Transverse colon (tissue), 4 donors: ENCODE measurements at places on chromosomes 12 and 14.

DNA sequence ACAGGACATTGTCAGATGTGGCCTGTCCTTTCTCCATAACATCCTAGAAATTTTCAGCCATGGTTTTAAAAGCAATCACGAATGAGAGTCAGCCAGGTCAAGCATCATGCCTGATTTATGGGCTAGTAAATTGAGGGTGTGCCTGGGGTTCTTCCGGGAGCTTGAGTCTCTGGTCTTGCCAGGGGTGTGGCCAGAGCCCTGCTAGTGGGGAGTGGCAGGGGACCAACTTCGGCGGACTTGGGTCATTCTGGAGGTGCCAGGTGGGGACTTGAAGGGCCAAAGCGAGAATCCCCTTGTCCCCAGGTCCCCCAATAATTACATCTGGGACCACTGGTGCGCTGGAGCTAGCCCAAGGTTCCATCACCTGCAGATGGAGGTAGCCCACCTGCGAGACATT, 5.7 kb downstream of the OTUB2 start:
- H3K36me3 ChIP-seq = no peaks in the 10 kb centered on the region
- H3K4me1 ChIP-seq = peaks cover 17% of the 10 kb centered on the region
- no peak overlapping the region for H3K4me3 ChIP-seq
- H3K27me3 ChIP-seq = no peaks in the 10 kb centered on the region
- H3K27ac ChIP-seq = no peak overlapping the region

GRCh38 chr12:26661399-26661798, 171.6 kb downstream of the ITPR2 start:
- no peaks in the 10 kb centered on the region for H3K27me3 ChIP-seq
- H3K4me1 ChIP-seq = no peaks in the 10 kb centered on the region
- no peak for DNase-seq
- H3K36me3 ChIP-seq = no peaks in the 10 kb centered on the region
- H3K27ac ChIP-seq = no peak overlapping the region
- no peak overlapping the region for H3K4me3 ChIP-seq

DNA sequence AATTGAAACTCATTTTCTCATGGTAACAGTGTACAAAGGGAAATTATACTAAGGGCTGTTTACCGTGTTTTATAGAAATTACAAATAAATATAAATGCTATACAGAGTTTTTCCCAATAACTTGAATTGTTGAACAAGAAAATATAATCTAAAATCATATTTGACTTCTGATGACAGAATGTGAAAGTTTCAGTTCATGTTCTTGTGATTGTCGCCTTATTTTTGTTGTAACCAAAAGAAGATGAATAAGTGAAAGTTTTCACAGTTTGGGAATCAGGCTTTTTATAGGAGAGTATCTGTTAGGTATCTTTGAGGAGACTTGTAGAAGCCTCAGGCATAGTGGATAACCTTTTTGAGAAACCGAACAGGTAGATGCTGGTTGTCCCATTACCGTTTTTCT, 28.1 kb downstream of the ANO6 start:
- H3K27ac ChIP-seq = no peak overlapping the region
- H3K4me1 ChIP-seq = no peaks in the 10 kb centered on the region
- DNase-seq = no peak

DNA sequence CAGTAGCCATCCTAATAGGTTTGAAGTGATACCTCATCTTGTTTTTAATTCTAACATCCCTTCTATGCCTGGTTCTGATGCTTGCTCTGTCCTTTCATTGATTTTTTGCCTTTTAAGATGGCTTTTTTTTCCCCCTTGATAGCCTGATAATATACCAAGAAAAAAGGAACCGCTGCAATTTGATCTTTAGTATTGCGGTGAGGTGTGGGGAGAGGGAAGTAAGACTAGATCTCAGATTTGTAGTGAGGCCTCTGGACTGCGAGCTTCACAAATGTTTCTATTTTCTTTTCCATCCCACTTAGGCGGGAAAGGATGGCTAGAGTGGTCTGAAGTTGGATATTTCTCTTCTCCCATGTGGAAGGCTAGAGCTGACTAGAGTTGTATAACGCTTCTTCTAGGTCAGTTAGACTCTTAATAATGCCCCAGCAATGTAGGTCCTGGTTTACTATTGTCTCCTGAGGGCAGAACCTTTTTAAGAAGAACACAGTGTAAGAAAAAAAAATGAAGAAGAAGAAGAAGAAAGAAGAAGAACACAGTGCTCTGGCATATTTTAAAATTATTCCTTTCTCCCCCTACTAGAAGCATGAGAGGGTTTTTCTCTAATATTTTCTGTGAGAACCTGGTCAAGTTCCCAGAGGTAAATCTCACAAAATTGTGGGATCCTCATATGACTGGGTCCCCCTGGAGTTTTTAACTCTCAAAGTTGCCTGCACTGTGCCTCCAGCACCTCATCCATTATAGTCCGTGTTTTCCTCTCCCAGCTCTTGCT, 11.9 kb upstream of the KLRB1 start:
- no peak overlapping the region for H3K4me3 ChIP-seq
- H3K27me3 ChIP-seq = no peaks in the 10 kb centered on the region
- DNase-seq = no peak
- H3K36me3 ChIP-seq = no peaks in the 10 kb centered on the region
- H3K27ac ChIP-seq = no peak overlapping the region
- H3K4me1 ChIP-seq = no peaks in the 10 kb centered on the region

GRCh38 chr12:121537814-121538698, 42.8 kb downstream of the KDM2B start:
- no peaks in the 10 kb centered on the region for H3K36me3 ChIP-seq
- peaks cover 36% of the 10 kb centered on the region for H3K4me1 ChIP-seq
- peak overlapping the region; percentile 90 for H3K27ac ChIP-seq
- peak overlapping the region; percentile 70 for H3K4me3 ChIP-seq
- no peaks in the 10 kb centered on the region for H3K27me3 ChIP-seq
- DNase-seq = peak; percentile 20

GRCh38 chr14:87676814-87677437, 316.1 kb downstream of the GALC start:
- no peaks in the 10 kb centered on the region for H3K36me3 ChIP-seq
- H3K4me1 ChIP-seq = no peaks in the 10 kb centered on the region
- DNase-seq = no peak
- no peak overlapping the region for H3K27ac ChIP-seq

- H3K4me3 ChIP-seq = peak overlapping the region; percentile 86
- H3K27ac ChIP-seq = peak overlapping the region; percentile 91
- peak; percentile 35 for DNase-seq
- H3K27me3 ChIP-seq = no peaks in the 10 kb centered on the region
- peaks cover 5% of the 10 kb centered on the region for H3K4me1 ChIP-seq
- no peaks in the 10 kb centered on the region for H3K36me3 ChIP-seq
Measured at GRCh38 chr14:34981743-34982420, 910 bp upstream of the SRP54 start.

DNA sequence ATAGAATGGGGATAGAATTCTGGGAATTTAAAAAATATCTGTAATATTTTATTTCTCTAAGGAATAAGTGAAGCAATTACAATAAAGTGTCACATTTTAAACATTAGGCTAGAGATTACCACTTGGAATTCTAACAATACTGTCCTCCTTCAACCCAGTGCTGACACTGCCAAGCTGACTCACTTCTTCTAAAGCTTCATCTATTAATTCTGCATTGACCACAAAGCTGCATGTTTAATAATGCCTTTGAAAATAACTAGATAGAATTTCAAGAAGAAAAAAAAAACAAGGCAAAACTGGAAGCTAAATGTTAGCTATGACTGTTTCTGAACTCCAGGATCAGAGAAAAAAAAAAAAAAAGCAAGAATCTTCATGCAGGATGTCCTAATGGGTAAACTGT, 970.7 kb upstream of the FBXO33 start:
- no peak for DNase-seq
- H3K27me3 ChIP-seq = no peaks in the 10 kb centered on the region
- H3K36me3 ChIP-seq = no peaks in the 10 kb centered on the region
- no peak overlapping the region for H3K4me3 ChIP-seq
- no peaks in the 10 kb centered on the region for H3K4me1 ChIP-seq

GRCh38 chr12:10521555-10521954, 15.9 kb downstream of the EIF2S3B start:
- H3K4me3 ChIP-seq = no peak overlapping the region
- no peaks in the 10 kb centered on the region for H3K4me1 ChIP-seq
- H3K27me3 ChIP-seq = no peaks in the 10 kb centered on the region

DNA sequence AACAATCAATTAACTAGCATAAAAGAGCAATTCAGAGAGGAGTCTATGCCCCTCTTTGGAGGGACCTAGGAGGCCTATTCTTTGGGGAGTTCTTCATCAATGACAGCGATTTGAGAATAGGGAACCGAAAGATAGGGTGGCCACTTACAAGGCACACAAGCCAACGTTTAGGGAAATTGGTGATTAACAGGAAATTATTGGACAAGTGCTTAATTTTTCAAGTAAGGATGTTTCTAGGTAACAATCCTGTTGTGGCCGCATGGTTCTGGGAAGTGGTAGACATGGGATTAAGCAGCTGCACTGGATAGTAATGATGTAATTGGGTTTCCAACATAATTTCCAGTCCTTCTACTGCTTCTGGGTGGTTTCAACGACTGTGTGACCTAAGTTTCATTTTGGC, 83.2 kb downstream of the HMGA2 start:
- H3K27ac ChIP-seq = no peak overlapping the region
- no peaks in the 10 kb centered on the region for H3K4me1 ChIP-seq
- no peaks in the 10 kb centered on the region for H3K27me3 ChIP-seq
- H3K36me3 ChIP-seq = no peaks in the 10 kb centered on the region
- no peak for DNase-seq
- H3K4me3 ChIP-seq = no peak overlapping the region

DNA sequence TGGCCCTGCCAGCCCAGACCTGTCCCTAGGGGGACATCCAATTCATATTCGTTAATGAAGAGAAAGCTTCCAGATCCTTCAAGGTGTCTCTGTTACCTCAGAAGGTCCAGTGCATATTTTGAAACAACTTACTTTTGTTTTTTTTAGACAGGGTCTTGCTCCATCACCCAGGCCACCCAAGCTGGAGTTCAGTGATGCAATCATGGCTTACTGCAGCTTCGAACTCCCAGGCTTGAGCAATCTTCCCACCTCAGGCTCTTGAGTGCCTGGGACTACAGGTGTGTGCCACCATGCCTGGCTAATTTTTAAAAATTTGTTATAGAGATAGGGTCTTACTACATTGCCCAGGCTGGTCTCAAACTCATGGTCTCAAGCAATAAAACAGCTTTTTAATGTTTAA, 48.4 kb downstream of the B4GALNT3 start:
- DNase-seq = no peak
- no peaks in the 10 kb centered on the region for H3K27me3 ChIP-seq
- H3K4me1 ChIP-seq = peaks cover 54% of the 10 kb centered on the region
- H3K27ac ChIP-seq = peak overlapping the region; percentile 84
- no peak overlapping the region for H3K4me3 ChIP-seq

DNA sequence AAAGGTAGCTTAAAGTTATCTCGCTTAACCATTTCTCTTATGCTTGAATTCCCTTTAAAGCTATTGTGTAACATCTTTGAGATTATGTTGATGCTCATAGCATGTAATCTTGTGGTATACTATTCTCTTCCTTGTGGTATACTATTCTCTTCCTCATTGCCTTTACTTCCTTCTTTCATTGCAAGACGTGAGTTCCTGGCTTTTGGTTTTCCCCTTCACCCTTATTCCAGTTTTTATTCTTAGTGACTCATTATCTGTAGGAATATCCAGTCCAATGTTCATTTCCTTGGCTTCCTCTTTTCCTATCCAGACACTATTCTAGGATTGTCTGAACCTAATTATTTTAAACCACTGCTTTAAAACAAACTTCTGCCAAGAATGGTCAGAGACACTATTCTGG, 564.0 kb downstream of the CCER1 start:
- H3K4me3 ChIP-seq = no peak overlapping the region
- no peaks in the 10 kb centered on the region for H3K36me3 ChIP-seq
- peaks cover 6% of the 10 kb centered on the region for H3K4me1 ChIP-seq
- no peak for DNase-seq

- no peak overlapping the region for H3K4me3 ChIP-seq
- no peak for DNase-seq
- H3K4me1 ChIP-seq = peaks cover 29% of the 10 kb centered on the region
- H3K27ac ChIP-seq = no peak overlapping the region
Measured at GRCh38 chr14:92590941-92591340, 77.4 kb downstream of the RIN3 start.

DNA sequence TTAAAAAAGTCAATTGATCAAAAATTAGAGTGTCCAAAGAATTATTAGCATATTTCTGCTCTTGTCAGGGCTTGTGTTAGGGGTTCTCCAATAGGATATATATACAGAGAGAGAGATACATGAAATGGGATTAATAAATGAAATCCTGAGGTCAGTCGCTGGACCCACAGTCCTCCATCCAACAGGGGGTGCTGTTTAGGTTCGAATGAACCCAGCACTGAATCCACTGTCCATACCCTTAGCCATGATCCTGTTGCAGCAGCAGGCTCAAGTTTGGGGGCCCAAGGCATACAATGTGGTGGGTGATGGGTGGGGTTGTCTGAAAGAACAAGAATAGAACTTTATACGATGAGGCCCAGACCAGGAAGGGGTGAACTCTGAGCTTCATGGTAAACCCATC, 780 bp upstream of the MYO1H start:
- no peak overlapping the region for H3K4me3 ChIP-seq
- no peak for DNase-seq
- H3K4me1 ChIP-seq = no peaks in the 10 kb centered on the region
- peaks cover 4% of the 10 kb centered on the region for H3K27me3 ChIP-seq
- H3K27ac ChIP-seq = no peak overlapping the region
- H3K36me3 ChIP-seq = no peaks in the 10 kb centered on the region

DNA sequence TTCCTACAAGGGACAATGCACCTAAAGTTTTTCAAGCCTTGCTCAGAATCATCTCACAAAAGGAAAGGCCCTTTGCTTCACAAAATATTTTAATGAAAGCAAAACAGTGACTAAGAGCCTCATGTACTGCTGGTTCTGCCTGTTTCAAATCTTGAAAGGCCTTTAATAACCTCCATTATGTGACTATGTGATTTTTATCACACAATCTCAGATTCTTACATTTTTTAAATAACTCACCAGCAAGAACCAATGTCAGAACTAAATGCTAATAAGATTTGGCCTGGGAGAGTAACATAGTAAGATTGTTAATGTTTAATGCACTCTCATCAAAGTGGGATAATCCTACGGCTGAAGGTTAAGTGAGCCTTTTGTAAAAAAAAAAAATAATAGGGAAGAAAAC, 378.9 kb downstream of the RGS6 start:
- peaks cover 3% of the 10 kb centered on the region for H3K4me1 ChIP-seq
- no peak overlapping the region for H3K4me3 ChIP-seq
- DNase-seq = no peak
- H3K27ac ChIP-seq = no peak overlapping the region

GRCh38 chr14:95320955-95321600, 1.4 kb upstream of the CLMN start:
- no peak overlapping the region for H3K4me3 ChIP-seq
- H3K36me3 ChIP-seq = no peaks in the 10 kb centered on the region
- H3K27ac ChIP-seq = peak overlapping the region; percentile 79
- peaks cover 23% of the 10 kb centered on the region for H3K4me1 ChIP-seq
- DNase-seq = no peak
